ENCODE measurements at places on chromosomes 5 and 9. TPM values are rescaled to one million over a fixed set of nuclear protein-coding genes. Genes with fewer than 3 reads are reported as not detected.

Gene KCNIP1
- not detected for total RNA-seq

GRCh38 chr5:133499895-133500294 is 112.4 kb downstream of the FSTL4 start:
- no peak for DNase-seq

GRCh38 chr5:42751044-42751443 is 5.6 kb upstream of the CCDC152 start:
- DNase-seq: no peak

- DNase-seq: no peak
Observed at GRCh38 chr9:36864491-36865410, 169.3 kb downstream of the PAX5 start.

DNA sequence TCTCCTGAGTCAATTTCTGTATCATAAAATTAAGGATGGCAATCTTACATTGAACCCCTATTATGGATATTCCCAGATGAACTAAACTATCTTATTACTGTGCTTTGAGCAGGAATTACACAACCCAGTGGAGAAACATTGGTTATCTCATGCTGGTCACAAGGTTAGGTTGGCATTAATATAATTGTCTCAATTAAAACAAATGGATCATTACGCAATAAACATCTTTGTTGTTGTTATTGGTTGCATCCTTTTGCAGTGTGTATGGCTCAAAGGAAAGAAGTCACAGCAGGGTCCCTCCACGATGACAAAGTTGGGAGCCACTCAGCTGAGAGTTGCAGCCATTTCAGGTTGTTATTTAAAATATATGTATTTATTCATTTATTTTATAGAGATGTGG is 297.0 kb upstream of the KLF4 start:
- no peak for DNase-seq

DNA sequence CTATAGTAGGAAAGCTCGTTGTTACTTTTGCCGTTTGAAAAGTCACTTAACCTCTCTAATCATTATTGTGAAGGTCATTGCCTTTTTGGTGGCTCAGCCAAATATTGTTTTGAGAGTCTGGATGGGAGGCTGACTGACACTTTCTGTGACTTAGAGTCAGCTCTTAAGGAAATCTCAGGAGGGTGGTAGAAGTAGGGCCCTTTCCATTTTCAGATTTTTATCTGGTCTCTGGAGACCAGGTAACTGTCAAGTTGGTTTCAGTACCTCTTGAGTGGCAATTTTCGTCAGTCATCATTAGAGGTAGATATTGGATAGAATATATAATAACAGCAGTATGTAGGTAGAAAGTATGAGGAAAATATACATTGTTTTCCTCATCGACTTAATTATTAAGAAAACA is 23.3 kb downstream of the UGCG start:
- DNase-seq: no peak

DNA sequence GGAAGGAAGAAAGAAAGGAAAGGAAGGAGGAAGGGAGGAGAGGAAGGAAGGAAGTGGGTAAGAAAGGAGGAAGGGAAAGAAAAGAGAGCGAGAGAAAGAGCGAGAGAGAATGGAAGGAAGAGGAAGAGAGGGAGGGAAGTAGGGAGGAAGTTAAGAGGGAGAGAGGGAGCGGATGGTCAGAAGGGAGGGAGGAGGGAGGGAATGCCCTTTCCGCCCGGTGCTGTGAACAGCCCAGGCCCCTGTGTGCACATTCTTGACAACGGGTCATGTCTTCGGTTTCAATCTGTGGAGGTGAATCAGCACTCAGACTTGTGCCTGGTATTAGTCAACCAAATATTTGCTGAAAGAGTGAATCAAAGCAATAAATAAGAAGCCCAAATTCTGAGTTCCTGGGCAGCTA is 39.2 kb downstream of the PRUNE2 start:
- DNase-seq: no peak

DNA sequence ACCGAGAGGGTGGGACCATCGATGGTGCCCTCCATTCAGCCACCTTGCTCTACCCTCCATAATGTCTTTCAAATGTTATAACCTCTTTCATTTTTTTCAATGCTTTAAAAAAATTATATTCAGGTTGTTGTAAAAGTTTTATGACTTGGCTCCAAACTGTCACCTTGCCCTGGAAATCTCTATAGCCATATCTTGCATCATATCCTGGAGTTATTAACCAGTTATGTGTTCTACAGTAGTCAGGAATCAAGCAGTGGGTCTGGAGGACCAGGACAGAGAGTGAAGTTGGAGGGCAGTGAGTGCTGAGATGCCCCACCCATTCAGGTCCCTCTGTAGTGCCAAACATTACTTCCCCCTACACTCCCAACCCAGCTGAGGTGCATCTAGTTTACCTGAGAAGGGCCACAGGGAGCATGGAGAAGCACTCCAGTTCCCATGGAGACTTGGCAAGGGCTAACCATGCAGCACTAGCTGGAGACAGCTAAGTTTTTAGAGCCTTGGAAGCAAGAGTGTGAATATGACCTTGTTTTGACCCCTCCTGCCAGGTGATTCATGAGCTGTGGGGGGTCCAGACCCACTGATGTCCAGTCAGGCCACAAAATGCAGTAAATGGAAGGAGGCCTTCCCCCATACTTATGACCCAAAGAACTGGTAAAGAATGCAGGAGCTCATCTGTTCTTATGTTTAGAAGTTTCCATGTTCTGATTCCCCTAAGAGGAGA is 5.5 kb downstream of the IFNA8 start:
- no peak for DNase-seq

Gene GPR151
- not detected for total RNA-seq

Gene RGS14
- 23.9 TPM for total RNA-seq

- no peak for DNase-seq
Observed at GRCh38 chr5:116605310-116606070, 30.9 kb upstream of the SEMA6A start.

Gene SNCB
- not detected for total RNA-seq

Gene GOLM1
- total RNA-seq: 53.9 TPM

- peak; percentile 65 for DNase-seq
Observed at GRCh38 chr5:154756868-154757813, 2.0 kb downstream of the LARP1 start.

DNA sequence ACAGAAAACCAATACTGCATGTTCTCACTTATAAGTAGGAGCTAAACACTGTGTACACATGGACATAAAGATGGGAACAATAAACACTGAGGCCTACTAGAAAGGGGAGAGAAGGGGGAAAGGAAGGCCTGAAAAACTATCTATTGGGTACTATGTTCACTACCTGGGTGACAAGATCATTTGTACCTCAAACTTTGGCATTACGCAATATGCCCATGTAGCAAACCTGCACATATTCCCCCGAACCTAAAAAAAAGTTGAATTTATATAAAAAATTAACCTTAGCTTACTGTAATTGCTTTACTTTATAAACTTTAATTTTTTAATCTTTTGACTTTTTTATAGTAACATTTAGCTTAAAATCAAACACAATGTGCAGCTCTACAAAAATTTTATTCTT is 237.6 kb upstream of the ATP10B start:
- DNase-seq: no peak

Gene POLE3
- total RNA-seq: 17.5 TPM

Gene CMBL
- 166 TPM for total RNA-seq

Gene CCIN
- total RNA-seq: not detected

- no peak for DNase-seq
Observed at GRCh38 chr5:154474396-154475334, 3.4 kb downstream of the HAND1 start.

Gene IL4
- total RNA-seq: not detected

Gene HSD17B3
- total RNA-seq: not detected

Gene CCNI2
- 7.1 TPM for total RNA-seq

GRCh38 chr5:116947691-116948528 is 373.3 kb upstream of the SEMA6A start:
- peak; percentile 73 for DNase-seq

DNA sequence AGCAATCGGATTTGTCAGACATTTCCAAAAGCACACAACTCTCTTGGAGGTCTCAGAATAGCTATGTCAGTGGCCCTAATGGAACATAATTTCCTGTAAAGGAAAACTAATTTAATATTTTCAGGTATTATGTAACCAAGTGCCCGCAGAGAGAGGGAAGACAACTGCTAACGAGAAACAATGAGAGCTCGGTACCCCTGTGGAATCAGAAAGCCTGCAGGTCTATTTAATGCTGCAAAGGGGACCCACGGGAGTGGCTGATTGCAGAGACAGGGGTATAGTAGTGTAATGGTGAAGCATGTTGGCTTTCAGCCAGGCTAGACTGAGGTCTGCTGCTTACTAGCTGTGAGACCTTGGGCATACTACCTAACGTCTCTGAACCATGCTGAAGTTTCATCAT is 508.1 kb upstream of the BRINP1 start:
- no peak for DNase-seq

Data from Peyer's patch (tissue), 4 donors.